T-cell (primary cell): ENCODE measurements at places on chromosomes 4 and X.

DNA sequence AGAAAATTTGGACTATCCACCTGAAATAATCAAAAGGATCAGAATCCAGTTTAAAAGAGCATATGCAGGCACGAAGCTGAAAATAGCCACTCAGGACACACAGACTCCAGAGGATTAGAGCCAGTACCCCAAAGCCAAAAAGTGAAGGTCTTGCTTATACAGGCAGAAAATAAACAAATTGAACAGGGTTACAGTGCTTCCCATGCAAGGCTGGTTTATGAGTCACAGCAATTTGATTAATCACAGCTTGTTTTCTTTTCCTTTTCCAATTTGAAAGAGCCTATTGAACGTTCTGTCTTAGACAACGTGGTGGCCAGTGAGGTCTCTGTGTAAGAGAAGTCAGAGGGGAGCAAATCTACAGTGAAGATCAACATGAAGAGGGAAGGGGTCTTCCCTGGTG, 10.2 kb downstream of the HGFAC start:
- no peak for DNase-seq

DNA sequence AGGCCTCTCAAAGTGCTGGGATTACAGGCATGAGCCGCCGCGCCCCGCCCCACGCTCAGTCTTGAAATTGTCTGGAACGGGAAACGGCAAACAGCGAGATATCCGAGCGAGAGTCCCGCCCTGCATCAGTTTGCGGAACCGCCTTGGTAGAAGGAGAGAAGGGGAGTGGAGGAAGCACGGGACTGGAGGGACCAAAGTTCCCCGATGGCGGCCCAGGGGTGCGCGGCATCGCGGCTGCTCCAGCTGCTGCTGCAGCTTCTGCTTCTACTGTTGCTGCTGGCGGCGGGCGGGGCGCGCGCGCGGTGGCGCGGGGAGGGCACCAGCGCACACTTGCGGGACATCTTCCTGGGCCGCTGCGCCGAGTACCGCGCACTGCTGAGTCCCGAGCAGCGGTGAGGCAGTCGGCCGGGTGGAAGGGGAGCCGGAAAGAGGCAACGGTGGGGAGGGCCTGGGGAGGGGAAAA, at the start of gene BST1:
BST1 (plus strand) TSS at position 125 of the 463 bp plus-strand sequence; CDS start at position 205, 80 bp downstream.
- peak; percentile 55 for DNase-seq

GRCh38 chr4:97504713-97505112, 638.6 kb downstream of the STPG2 start:
- no peak for DNase-seq

DNA sequence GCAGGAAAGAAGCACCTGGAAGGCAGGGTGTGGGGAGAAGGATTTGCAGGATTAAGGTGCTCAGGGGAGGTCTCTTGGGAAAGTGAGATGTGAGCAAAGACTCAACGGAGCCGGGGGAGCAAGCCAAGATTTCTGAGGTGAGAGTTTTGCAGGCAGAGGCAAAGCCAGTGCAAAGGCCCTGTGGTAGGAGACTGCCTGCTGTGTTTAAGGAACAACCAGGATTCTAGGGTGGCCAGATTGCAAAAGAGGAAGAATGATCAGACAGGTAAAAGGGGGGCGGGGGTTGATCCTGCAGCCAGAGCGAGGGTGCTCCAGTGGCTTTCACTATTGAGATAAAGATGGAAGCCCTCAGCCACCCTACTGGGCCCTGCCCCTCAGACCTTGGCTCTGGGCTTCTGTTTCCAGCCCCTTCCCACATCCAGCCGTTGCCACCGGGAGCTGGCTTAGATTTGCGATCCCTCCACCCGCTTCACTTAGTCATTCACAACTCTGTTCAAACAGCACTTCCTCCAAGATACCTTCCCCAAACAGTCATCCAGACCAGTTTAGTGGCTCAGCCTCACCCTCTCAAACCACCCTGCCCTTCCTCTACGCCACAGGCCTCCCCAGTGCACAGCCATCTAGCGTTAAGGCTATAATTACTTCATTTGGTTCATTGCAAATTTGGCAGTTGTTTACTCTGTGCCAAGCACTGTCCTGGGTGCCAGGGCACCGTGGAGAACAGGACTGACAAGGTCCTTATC, 23.3 kb upstream of the BCOR start:
- no peak for DNase-seq

DNA sequence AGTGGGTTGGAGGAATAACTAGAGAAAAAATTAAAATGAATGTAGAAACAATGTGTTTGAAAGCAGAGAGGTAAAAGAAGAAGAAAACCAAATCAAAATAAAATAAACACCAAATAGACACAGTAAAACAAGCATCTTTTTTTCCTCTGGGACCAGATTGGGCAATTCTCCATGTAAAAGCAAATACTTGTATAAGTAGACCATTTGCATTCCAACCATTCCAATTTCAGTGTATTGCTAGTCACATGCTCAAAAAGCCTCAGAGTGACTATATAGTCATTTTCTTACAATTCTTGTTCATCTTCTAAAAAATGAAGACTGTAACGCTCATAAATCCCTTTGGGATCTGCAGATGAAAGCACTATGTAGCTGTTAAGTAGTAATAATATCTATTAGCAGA, 969.5 kb downstream of the PCDH18 start:
- no peak for DNase-seq

- no peak for DNase-seq
Observed at GRCh38 chr4:182695009-182695408, 222.2 kb downstream of the DCTD start.

- no peak for DNase-seq
Observed at GRCh38 chrX:72373136-72373535, 67.4 kb upstream of the CITED1 start.

- no peak for DNase-seq
Observed at GRCh38 chrX:11100281-11101035, 10.7 kb upstream of the HCCS start.

GRCh38 chr4:109044431-109044830, 258.0 kb downstream of the COL25A1 start:
- no peak for DNase-seq

GRCh38 chr4:166991006-166991561, 243.2 kb downstream of the SPOCK3 start:
- no peak for DNase-seq

DNA sequence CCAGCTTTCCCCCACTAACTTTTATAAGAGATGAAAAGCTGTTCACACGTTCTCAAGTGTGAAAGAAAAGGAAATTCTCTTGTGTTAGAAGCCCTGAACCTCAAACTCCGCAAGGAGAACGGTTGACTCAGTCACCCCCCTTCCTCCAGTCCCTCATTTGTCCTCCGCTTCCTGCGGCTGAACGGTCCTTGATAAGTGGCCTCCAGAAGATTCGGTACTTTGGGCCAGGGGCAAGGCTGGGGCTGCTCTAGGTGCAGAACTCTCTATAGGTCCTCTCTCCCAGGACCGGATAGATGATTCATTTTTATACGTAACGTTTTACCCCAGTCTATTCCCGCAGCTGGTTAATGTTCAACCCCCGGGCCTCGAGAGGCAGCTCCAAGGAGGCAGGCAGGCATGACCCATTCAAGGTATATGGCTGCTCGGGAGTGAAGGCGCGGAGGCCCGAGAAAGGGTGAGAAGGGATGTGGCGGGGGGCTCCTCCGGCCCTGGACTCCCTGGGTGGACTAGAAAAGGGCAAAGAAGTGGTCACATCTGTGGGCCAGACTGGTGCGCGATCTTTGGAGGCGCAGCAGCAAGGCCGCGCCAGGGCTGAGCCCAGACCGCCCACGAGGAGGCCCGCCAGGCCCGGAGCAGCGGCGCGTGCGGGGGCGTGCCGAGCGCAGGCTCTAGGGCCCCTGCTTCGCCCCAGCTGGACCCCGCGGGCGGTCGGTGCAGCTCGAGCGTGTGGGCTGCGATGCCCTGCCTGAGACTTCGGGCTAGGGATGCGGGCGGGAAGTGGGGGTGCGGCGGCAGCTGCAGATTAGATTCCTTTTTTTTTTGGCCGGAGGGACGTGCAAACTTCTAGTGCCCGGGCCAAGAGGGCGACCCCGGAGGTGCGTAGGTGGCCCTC, 11.7 kb downstream of the PITX2 start:
- no peak for DNase-seq

- DNase-seq: no peak
Observed at GRCh38 chrX:136395271-136395670, 92.5 kb upstream of the BRS3 start.

- no peak for DNase-seq
Observed at GRCh38 chr4:57220172-57220571, 110.0 kb upstream of the IGFBP7 start.

GRCh38 chrX:43604753-43605152, 51.3 kb upstream of the MAOA start:
- DNase-seq: no peak

GRCh38 chr4:23814587-23814986, 75.3 kb downstream of the PPARGC1A start:
- DNase-seq: no peak

- DNase-seq: no peak
Observed at GRCh38 chrX:46610070-46610658, 36.6 kb downstream of the CHST7 start.

- DNase-seq: no peak
Observed at GRCh38 chr4:168257768-168258167, 60.8 kb downstream of the DDX60 start.

DNA sequence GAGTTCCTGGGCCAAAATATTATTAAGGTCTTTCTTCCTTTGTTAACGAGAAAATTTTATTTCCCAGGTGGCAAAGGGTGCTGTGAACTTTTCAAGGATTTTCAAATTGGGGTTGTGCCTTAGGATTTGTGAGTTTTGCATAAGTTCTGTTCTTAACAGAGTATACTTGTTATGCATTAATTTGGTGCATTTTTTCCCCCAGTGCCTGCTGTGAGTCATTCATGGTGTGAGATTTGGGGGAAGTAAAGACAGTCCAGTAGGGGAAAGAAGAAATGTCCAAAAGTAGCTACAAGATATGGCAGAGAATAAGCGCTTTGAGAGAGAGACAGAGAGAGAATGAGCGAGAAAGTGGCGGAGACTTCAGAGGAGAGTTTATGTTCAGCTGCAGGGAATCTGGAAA, 239.2 kb downstream of the ARHGAP10 start:
- DNase-seq: no peak

GRCh38 chr4:24260923-24261564, 323.3 kb downstream of the DHX15 start:
- DNase-seq: no peak

GRCh38 chrX:154046940-154047610, 27.4 kb upstream of the IRAK1 start:
- no peak for DNase-seq

GRCh38 chr4:81179326-81179725, 35.7 kb downstream of the PRKG2 start:
- DNase-seq: no peak

GRCh38 chr4:153987291-153987690, 198.4 kb upstream of the SFRP2 start:
- no peak for DNase-seq

DNA sequence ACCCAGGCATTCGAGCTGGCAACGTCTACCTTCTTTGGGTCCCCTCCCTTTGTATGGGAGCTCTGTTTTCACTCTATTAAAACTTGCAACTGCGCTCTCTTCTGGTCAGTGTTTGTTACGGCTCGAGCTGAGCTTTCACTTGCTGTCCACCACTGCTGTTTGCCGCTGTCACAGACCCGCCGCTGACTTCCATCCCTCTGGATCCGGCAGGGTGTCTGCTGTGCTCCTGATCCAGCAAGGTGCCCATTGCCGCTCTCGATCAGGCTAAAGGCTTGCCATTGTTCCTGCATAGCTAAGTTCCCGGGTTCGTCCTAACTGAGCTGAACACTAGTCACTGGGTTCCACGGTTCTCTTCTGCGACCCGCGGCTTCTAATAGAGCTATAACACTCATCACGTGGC, 183.5 kb upstream of the GALNTL6 start:
- DNase-seq: no peak

GRCh38 chr4:74738464-74739143, 55.7 kb downstream of the BTC start:
- no peak for DNase-seq

DNA sequence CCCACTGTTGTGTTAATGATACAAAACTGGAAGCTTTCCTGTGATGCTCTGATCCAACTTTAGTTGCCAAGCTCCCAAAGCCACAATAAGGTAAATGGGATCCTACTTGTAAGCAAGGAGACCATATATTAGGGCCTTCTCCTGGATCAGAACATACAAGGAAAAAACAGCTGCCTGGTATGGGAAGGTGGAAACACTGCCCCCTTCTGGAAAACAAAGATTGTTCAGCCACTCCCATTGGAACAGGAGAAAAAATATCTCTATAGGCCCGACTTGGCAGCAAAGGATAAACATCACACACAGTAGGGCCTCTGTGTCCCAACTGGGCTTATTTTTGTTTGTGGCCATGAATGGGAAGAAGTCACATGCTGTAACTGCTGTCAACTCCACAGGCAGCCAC, 166.5 kb downstream of the TBX22 start:
- no peak for DNase-seq

DNA sequence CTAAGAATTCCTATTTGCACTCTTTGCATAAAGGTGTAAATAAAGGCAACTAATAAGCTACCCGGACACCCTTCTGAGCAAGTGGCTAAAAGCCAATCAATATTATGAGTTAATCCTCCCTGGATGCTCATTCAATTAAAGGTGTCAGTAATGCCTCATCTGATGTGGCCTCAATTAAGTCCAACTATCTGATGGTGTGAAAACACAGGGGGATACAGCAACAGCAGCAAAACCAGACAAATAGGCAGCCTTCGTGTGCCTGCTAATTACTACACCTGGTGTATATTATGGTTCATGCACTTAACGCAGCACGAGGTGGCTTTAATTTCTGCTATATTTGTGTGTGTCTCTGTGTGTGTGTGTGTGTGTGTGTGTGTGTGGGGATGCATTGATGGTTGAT, 244.4 kb downstream of the DCLK2 start:
- no peak for DNase-seq

DNA sequence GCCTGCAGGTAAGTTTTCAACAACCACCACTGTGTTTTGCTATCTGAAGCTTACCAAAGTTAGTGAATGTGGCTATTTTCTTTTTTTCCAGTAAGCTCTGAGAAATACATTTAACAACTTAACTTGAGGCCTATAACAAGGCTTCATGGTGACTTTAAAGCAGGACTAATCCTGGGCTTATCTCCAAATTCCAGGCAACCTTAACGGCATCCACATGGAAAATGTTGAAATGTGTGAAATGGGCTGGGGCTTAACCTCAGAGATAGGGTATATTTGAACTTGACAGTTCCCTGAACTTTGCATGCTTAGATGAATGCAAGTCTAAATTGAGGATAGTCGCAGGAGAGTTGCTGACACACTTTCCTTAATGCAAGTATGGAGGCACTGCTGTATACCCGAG, 539.2 kb downstream of the GALNTL6 start:
- no peak for DNase-seq

DNA sequence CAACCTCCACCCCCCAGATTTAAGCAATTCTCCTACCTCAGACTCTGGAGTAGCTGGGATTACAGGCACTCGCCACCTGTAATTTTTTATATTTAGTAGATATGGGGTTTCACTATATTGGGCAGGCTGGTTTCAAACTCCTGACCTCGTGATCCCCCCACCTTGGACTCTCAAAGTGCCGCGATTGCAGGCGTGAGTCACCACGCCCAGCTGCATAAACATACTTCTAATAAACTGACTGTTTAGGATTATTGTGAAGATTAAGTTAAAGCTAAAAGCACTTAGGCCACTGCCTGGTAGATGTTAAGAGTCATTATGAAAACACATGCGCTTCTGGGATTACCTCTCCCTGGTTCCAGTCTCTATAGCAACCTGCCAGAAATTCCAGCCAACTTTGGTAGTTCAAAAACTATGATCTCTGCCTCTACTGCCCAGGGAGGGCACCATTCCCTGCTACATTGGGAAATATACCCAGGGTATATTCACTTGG, 30.2 kb upstream of the GRIA3 start:
- DNase-seq: no peak

- no peak for DNase-seq
Observed at GRCh38 chr4:6918338-6918737, 8.7 kb downstream of the TBC1D14 start.

- no peak for DNase-seq
Observed at GRCh38 chr4:142435599-142436235, 410.4 kb downstream of the INPP4B start.
